Non-pigmented ciliary epithelial cell (primary cell): ENCODE measurements at places on chromosomes 1 and 21.

DNA sequence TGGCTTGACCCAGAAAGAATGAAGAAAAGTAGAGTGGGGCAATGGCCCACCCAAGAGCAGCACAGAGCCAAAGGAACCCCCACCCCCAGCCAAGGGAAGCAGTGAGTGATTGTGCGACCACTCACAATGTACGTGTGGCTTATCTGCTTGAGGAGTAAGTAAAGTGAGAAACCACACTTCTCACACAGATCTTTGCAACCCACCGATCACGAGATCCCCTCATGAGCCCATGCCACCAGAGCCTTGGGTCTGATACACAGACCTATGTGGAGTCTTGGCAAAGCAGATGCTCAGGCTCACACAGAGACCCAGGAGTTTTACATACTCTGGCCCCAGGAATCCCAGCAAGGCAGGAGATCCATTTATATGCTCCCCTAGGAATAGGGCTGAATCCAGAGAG, 14.0 kb upstream of the SLC9C2 start:
- no peak for DNase-seq

- no peak for DNase-seq
Observed at GRCh38 chr1:178011465-178011828, 41.6 kb upstream of the SEC16B start.

GRCh38 chr21:46369520-46370235, 45.7 kb downstream of the PCNT start:
- no peak for DNase-seq

DNA sequence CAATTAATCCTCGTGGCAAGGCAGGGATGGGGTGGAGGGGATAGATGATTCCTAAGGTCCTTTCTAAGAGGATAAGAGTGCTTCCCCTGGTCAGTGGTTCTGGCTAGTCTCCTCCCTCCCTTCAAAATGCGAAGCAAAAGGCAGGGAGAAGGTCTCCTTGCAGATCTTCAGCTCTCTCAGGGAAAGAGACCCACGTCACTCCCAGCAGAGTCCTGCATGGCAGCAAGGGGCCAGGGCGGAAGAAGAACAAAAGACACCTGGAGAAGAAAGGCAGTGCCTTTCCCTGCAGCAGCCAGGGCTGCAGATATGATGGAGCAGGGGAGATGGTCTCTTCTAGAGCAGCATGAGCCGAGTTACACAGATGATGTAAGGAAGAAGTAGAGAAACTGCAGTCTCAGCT, 29.6 kb upstream of the SLAMF9 start:
- no peak for DNase-seq

DNA sequence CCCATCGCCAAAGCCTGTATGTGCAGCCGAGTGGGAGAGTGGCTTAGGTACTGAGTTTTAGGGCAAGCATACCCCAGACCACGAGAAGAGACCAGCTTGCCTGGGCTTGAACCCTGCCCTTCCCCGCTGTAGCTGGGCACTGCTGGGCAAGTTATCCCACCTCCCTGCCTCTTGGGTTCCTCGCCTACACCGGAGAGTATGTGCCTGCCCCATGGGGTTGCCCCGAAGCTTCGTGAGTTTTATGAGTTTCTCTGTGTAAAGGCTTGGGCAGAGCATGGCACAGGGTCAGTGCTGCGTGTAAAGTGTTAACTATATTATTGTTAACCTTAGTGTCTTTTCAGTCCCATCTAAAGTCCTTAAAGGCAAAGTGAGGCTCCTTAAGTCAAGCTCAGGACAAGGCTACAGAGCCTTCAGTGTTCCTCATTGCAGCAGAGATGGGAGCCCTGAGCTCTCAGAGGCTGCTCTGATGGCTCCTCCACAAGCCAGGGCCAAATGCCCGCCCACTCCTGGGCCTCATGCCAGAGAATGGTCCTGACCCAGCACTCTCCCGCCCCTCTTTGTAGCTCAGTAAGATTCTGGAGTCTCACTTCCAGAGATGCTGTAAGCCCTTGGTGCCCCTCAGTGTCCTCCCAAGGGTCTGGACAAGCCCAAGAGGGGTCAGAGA, 37.0 kb upstream of the KCNA10 start:
- no peak for DNase-seq

DNA sequence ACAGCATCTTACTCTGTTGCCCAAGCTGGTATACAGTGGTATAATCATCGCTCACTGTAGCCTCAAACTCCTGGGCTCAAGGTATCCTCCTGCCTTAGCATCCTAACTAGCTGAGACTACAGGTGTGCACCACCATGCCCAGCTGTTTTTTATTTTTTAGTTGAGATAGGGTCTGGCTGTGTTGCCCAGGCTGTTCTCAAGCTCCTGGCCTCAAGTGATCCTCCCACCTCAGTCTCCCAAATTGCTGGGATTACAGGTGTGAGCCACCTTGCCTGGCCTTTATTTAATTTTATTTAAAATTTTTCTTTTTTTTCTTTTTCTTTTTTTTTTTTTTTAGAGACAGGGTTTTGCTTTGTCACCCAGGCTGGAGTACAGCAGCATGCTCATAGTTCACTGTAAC, 9.2 kb downstream of the MAP7D1 start:
- DNase-seq, result no peak

DNA sequence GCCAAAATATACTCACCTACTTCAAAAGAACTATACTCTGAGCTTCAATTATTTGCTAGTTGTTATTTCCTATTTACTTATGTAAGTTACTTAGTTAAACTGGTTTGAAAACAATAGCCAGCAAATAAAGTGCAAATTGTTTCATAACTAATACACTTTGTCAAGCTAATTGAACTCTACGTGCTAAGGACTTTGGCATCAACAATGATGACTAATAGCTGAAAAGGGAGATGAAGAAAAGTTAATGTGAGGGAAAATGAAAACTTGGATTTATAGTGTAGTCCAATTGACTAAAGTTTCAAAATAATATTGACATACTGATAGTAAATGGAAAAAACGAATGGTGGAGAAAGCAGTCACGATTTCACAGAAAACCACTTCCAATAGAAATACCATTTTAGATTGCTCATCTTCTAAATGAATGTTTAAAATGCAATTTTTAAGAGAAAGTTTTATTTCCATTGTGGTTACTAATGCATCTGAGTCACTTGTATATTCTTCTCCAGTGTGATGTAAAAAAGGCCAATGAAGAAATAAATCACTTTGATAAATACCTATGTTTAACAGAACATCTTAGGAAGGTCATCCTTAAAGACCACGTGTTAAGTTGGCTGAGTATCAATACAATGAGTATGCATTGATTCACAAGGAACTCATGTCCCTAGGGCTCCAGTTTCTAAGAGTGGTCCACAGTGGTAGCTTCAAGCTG, 455.2 kb downstream of the LTN1 start:
- peak; percentile 44 for DNase-seq

DNA sequence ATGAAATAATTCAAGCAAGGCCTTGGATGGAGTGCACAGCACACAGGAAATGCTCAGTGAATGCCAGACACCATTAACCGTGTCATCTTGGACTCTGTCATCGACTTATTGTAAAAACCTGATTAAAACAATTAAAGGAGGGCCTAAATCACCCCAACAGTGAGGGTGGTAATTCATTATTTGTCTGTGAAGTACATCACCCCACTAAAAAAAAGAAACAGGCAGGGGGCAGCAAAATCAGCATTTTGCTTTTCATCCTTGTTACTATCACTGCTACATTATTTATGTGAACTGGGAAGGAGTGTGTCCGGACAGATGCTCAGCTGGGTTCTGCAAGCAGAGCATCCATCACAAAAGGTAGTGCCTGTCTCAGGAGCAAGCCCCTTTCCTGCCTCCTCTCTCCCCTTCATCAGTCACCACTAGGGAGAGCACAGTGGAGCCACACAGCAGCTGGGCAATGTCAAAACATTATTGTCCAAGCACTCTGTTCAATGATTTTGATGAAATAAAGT, 98.5 kb downstream of the RERE start:
- no peak for DNase-seq
